ENCODE measurements at places on chromosomes 3 and 15. TPM values are rescaled to one million over a fixed set of nuclear protein-coding genes. Genes with fewer than 3 reads are reported as not detected.

MESP2 gene
- not detected for polyA plus RNA-seq

WNT5A gene
- polyA plus RNA-seq, result 0.59 TPM

PRR23E gene
- not detected for polyA plus RNA-seq

CHAC1 gene
- polyA plus RNA-seq, result 3.6 TPM

INTS14 gene
- 51.0 TPM for polyA plus RNA-seq

AMT gene
- polyA plus RNA-seq, result 6.1 TPM

CTDSPL2 gene
- 78.1 TPM for polyA plus RNA-seq

TRIM42 gene
- not detected for polyA plus RNA-seq

SEMA3B gene
- polyA plus RNA-seq, result 9.6 TPM

WNT7A gene
- polyA plus RNA-seq, result 17.7 TPM

REC114 gene
- not detected for polyA plus RNA-seq

GOLGA8S gene
- polyA plus RNA-seq, result not detected

ARHGEF26 gene
- polyA plus RNA-seq, result 5.7 TPM

SERPINI1 gene
- 150 TPM for polyA plus RNA-seq

GABRB3 gene
- polyA plus RNA-seq, result 74.6 TPM

CYP1A2 gene
- not detected for polyA plus RNA-seq

MUC20 gene
- polyA plus RNA-seq, result 1.8 TPM

DNASE1L3 gene
- polyA plus RNA-seq, result not detected

CLDN18 gene
- polyA plus RNA-seq, result not detected

PAQR5 gene
- not detected for polyA plus RNA-seq

CAPN3 gene
- 1.5 TPM for polyA plus RNA-seq

HCN4 gene
- polyA plus RNA-seq, result 4.0 TPM

MAP1A gene
- polyA plus RNA-seq, result 3.4 TPM

NUDT16 gene
- polyA plus RNA-seq, result 6.1 TPM

SCAMP5 gene
- 104 TPM for polyA plus RNA-seq

ASB14 gene
- not detected for polyA plus RNA-seq

HRH1 gene
- 0.06 TPM for polyA plus RNA-seq

APEH gene
- polyA plus RNA-seq, result 98.4 TPM

CEP63 gene
- polyA plus RNA-seq, result 13.3 TPM

TAMM41 gene
- 8.2 TPM for polyA plus RNA-seq

VEPH1 gene
- 0.89 TPM for polyA plus RNA-seq

KLF15 gene
- 0.46 TPM for polyA plus RNA-seq

RHOV gene
- polyA plus RNA-seq, result 2.8 TPM

EEF1AKMT4 gene
- polyA plus RNA-seq, result 1.6 TPM

SLC2A2 gene
- polyA plus RNA-seq, result not detected

CHRM5 gene
- polyA plus RNA-seq, result 0.10 TPM

TRIM71 gene
- 4.0 TPM for polyA plus RNA-seq

GLT8D1 gene
- polyA plus RNA-seq, result 182 TPM

LINGO1 gene
- 34.4 TPM for polyA plus RNA-seq

TMIE gene
- polyA plus RNA-seq, result not detected

PXYLP1 gene
- polyA plus RNA-seq, result 93.9 TPM

DPPA2 gene
- not detected for polyA plus RNA-seq

CHDH gene
- polyA plus RNA-seq, result 0.17 TPM
